Left ventricle myocardium inferior (tissue), 1 donor: ENCODE measurements at places on chromosomes 7 and 10.

DNA sequence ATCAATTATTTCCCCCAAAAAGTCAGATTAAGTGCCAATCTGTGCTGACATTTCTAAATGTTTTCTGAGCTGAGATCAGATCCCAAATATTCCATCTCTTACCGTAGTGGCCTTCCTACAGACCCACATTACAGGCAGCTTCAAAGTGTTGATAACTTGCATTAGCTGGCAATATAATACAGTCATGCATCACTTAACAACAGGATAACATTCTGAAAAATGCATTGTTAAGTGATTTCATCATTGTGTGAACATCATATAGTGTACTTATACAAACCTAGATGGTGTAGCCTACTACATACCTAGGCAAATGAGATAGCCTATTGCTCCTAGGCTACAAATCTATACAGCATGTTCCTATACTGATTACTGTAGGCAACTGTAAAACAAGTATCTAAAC is 22.4 kb downstream of the SLC25A13 start:
- DNase-seq, result no peak

DNA sequence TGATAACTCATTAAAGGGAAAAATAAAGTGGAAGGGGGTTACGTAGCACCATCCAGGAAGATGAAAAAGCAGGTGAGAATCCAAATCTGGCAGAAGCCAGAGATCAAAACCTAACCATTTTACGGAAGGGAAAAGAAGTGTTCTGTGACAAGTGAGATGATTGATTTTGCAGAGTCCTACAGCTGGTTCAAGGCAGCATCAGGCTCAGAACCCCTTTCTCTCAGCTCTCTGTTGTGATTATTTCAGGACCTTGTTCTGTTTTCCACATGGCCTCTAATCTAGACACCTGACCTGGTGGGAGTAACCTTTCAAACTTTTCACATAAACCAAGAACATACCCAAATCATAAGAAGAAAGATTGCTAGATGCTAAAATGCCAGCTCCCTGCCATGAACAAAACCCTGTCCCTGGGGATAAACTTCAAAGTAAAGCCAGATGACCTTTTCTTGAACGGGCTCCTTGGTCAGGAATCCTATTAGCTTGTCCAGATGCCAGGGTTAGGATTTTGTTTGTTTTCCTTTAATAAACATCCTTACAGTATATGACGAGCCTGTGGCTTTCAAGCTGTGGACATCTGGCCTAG is 5.9 kb downstream of the DUSP5 start:
- no peak for DNase-seq

DNA sequence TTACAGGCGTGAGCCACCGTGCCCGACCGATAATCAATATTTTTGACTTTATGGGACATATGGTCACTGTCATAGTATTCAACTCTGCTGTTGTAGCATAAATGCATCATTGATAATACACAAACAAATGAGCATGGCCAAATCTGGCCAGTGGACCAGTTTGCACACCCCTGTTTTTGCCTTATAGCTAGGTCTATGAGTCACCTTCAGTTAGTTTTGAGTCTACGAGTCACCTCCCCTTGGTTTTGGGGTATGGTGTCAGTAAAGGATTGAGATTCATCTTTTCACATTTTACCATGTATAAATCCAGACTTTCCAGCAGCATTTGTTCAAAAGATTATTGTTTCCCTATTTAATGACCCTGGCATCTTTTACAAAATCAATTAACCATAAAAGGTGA is 362.5 kb upstream of the NRP1 start:
- no peak for DNase-seq

- DNase-seq, result no peak
These were observed 82.4 kb upstream of the SDK1 start for GRCh38 chr7:3218411-3219225.

DNA sequence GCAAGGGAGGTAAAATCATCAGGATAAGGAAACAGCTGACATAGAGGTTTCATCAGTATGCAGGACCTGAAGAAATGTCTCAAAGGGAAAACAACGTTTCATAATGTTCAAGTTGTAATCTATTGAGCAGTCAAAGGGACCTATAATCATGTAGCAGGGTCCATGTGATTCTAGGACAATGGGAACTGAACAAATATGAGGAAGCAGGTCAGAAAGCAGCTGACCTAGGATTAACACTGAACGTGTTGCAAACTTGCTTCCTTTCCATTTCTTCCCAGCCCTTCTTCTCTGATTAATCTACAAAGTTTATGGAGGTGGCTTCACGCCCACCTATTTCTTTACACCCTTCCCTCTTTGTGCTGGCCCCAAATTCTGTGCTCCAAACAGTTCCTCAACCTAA is 256.9 kb upstream of the AKR1E2 start:
- DNase-seq, result no peak

DNA sequence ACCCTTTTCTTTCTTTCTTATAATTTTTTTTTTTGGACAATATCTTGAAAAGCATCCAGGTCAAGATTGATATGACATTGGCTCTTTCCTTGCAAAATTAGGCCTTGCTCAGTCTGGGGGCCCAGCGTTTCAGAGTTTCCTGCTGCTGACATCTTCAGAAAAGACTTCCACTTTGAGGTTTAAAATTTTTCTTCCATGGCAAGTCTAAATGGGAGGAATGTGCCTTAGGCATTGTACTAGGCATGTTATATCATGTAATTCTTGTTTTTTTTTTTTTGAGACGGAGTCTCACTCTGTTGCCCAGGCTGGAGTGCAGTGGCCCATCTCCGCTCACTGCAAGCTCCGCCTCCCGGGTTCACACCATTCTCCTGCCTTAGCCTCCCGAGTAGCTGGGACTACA is 48.9 kb upstream of the PDZD8 start:
- no peak for DNase-seq

GRCh38 chr10:122213364-122213763 is 57.7 kb upstream of the BTBD16 start:
- DNase-seq, result no peak

DNA sequence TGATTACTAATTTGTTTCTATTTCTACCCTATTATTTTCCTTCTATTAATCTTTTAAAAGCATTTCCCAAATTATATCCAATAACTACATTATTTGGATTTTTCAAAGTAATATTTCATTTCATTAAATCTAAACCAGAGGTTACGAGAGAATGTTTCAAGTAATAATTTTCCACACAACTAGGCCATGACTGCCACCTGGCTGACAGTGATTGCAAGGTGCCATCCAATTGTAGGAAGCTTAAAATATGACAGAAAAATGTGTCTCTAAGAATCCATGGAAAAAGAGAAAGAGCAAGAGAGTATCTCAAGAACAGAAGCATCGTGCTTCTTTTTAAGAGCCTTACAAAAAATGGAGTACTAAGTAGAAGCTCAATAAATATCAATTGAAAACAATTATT is 48.7 kb downstream of the TPK1 start:
- DNase-seq, result no peak

DNA sequence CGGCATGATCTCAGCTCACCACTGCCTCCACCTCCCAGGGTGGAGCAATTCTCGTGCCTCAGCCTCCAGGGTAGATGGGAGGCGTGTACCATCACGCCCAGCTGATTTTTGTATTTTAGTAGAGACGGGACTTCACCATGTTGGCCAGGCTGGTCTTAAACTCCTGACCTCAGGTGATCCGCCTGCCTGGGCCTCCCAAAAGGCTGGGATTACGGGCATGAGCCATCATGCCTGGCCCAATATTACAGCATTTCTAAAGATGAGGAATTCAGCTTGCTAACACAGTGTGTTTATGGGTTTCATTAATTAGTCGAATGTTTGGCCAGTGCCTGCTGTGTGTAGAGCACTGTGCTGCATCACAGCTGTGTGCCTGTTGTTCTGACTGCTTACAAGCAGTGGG is 3.7 kb downstream of the WDR37 start:
- DNase-seq, result no peak

GRCh38 chr10:46019569-46020343 is 10.7 kb downstream of the NCOA4 start:
- DNase-seq, result no peak

DNA sequence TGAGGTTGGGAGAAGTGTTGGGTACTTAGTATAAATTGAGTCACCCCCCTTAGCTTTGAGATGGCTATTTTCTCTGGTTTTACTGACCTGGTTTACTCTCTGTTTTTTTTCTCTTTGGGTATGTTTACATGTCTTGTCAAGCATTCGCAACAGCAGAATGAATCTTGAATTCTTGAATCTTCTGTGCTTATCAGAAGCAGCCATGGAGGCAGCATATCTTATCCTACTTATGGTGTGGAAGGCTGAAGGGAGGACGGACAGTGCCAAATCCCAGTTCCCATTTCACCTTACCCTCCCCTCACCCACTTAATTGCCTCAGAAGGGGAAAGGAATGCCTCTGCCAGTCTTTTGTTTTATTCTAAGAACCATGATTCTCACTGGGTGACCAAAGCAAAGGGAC is 3.7 kb downstream of the SND1 start:
- DNase-seq, result no peak

DNA sequence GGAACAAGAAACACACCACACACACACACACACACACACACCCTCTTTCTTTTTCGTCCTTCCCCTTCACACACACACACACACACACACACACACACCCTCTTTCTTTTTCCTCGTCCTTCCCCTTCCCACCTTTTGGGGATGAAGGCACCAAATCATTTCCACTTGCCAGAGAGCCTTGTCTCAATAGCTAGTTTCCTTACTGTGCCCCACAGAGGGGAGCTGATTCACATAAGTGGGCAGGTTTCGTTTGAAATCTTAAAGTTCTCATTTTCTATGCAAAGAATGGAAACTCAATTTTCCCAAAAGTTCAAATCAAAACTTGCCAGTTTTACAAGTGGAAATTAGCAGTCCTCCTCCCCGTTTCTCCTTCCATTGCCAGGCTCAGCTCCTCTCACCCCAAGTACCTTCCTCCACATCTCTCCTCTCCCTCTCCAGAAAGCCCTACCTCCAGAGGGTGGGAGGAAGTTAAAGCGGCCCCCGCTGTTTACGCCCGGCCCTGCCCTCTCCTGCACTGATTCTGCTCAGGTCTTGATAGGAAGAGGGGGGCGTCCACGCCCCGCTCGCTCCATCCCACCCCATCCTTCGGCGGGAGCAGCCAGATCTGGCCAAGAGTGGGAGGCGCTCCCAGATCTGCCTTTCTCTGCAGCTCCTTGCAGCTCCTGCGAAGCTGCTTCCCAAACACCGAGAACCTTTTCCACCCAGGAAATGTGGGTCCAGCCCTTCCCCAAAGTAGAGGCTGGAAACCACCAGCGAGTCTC is 1.3 kb downstream of the CTTNBP2 start:
- peak; percentile 17 for DNase-seq

DNA sequence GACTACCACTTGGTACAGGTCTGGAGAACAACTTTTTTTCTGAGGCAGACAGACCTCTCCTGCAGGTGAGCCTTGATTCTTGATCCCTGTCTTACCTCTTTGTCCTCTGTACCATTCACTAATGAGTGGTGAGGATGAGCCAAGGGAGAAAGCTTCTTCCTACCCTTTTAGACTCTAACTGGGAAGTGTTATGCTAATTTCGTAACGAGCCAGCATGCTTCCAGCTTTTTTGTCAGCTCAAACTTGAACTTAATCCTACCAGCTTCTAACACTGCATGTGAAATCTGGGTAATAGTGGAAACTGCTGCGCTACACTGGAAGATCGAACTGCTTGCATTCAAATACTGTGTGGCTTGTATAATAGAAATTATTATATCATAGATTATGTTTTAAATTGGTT is 87.0 kb downstream of the NEUROD6 start:
- DNase-seq, result no peak

DNA sequence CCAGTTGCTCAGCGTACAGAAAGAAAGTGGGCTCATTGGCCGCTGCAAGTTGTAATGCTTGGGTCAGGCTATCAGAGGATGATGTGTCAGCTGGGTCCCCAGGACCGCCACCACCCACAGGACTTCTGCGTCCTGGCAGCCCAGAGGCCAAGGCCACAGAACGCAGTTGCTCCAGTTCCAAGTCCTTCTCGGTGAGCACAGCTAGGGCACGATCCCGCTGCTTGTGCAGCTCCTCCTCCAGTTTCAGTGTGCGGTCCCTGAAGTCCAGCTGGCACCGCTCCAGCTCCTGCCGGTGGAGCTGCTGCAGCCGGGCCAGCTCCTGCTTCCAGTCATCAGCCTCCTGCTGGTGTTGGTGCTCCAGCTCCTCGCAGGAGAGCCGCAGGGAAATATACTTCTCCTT is 3.0 kb downstream of the GCC1 start:
- DNase-seq, result peak; percentile 82

- no peak for DNase-seq
These were observed 453.2 kb downstream of the GRM8 start for GRCh38 chr7:126799541-126799940.

- no peak for DNase-seq
These were observed 83.2 kb downstream of the SLC16A9 start for GRCh38 chr10:59626523-59626869.

GRCh38 chr7:22137026-22137425 is 191.3 kb upstream of the CDCA7L start:
- no peak for DNase-seq

DNA sequence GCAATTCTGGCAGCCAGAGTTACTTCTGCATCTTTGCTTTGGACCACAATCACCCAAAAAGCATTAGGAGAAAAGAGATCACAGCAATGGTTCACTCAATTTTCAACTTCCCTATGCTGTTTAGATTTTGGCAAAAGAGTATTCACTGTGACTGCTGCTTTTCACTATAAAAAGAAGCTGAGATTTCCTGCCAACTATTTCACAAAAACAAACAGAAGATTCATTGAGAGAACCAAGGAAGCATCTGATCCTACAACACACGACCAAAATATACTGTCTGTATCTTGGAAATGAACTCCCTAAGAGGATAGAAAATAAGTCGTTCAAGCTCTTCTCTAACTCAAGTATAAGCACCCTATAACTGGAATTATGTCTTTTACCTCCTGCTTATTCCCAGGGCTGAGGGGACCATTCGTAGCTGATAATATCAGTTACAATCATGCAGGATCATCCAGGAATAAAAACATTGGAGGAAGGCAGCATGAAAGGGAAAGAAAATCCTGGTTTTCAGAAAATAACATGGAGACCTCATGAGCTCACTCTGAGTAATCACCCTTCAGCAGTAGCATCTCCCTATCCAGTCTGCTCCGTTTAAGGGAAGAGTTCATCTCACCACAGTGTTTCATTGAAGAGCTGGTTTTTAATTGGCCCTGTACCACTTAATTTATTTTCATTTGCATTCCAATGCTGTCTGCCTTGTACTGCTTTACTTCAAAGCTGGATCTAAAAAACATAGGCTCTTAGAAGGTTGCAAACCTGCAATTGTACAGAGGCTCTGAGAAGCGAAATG is 256.2 kb downstream of the PAXIP1 start:
- DNase-seq, result no peak

- peak; percentile 51 for DNase-seq
These were observed 13.4 kb downstream of the DPCD start for GRCh38 chr10:101601541-101601940.

- no peak for DNase-seq
These were observed 16.9 kb downstream of the SVIL start for GRCh38 chr10:29617880-29618340.
